ENCODE measurements at places on chromosomes 2 and 18. TPM values are rescaled to one million over a fixed set of nuclear protein-coding genes. Genes with fewer than 3 reads are reported as not detected.

The RAB27B gene
- 4.9 TPM for total RNA-seq

The CHPF gene
- 70.1 TPM for total RNA-seq

The SLC14A1 gene
- total RNA-seq = 5.9 TPM

The MCM6 gene
- 22.3 TPM for total RNA-seq

The RNF103 gene
- total RNA-seq = 11.8 TPM

The MYO7B gene
- total RNA-seq = 5.4 TPM

The SERPINB3 gene
- total RNA-seq = not detected

The AAK1 gene
- 14.7 TPM for total RNA-seq

The WDR35 gene
- total RNA-seq = 3.9 TPM

The CD8A gene
- total RNA-seq = not detected

The FABP1 gene
- total RNA-seq = 0.21 TPM

The NAPG gene
- total RNA-seq = 20.2 TPM

The FTCDNL1 gene
- 0.69 TPM for total RNA-seq

The PJVK gene
- total RNA-seq = 0.23 TPM

The MAP3K19 gene
- not detected for total RNA-seq

The OXER1 gene
- total RNA-seq = not detected

The KCNF1 gene
- total RNA-seq = 0.66 TPM

The DAW1 gene
- not detected for total RNA-seq

The ZNG1B gene
- 23.9 TPM for total RNA-seq

The STAT4 gene
- total RNA-seq = 0.39 TPM

The MEP1B gene
- total RNA-seq = not detected

The FAP gene
- total RNA-seq = not detected

The NR4A2 gene
- total RNA-seq = 4.1 TPM

The GNAL gene
- total RNA-seq = 0.23 TPM

The CABYR gene
- total RNA-seq = 0.36 TPM

Measured in HT-29 (cell line).